ENCODE measurements at places on chromosomes 16 and 17. TPM values are rescaled to one million over a fixed set of nuclear protein-coding genes. Genes with fewer than 3 reads are reported as not detected.

Gene CEP295NL
- 1.7 TPM for total RNA-seq

Gene HID1
- 30.4 TPM for total RNA-seq

Gene CEMP1
- total RNA-seq, result 0.63 TPM

Gene PRR35
- total RNA-seq, result 0.14 TPM

Gene USH1G
- total RNA-seq, result 0.48 TPM

Gene NUBP2
- total RNA-seq, result 61.9 TPM

Gene PLA2G10
- 1.00 TPM for total RNA-seq

Gene UBE2G1
- total RNA-seq, result 50.5 TPM

Gene TIMM22
- 20.6 TPM for total RNA-seq

Measured in Caco-2 (cell line).